ENCODE measurements at places on chromosomes 4 and X. TPM values are rescaled to one million over a fixed set of nuclear protein-coding genes. Genes with fewer than 3 reads are reported as not detected.

DNA sequence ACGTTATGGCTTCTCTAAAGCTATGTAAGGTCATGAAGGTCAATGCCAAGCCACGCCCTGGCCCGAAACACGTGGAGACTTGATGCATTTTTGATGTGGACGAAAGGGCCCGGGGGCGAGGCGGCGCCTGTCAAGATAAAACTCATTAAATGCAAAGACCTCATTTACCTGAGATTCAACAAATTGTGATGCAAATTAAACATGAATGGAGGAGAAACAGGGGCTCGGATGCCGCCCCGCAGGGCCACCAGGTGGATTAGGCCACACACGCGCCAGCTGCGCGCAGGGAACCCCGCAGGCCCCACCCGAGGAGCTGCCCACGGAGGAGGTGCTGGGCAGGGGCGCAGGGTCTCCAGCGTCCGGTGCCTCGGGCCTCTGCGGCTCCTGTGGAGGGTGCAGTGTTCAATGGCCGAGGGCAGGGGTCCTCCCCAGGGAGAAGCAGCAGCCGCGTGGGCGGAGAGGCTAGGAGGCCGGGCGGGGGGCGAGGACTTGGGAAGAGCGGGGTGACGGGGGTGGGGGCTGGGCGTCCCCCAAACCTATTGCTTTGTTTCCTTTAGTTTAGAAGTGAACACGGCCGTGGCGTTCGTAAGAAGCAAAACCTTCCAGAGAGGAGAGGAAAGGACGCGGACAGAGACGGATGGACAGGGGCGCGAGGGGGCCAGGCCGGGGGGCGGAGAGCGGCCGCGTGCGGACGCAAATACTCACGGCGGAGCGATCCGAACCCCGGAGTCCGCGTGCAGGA, 40.4 kb downstream of the CPLX1 start:
- no peak overlapping the region for H3K4me3 ChIP-seq
- H3K27ac ChIP-seq = no peak overlapping the region
- DNase-seq = peak; percentile 17
- H3K27me3 ChIP-seq = peaks cover 4% of the 10 kb centered on the region
- H3K4me1 ChIP-seq = peaks cover under 1% of the 10 kb centered on the region

- no peaks in the 10 kb centered on the region for H3K27me3 ChIP-seq
- peak within 1 kb of the TSS; percentile 54 for H3K4me3 ChIP-seq
- H3K4me1 ChIP-seq = no peaks in the 10 kb centered on the region
- no peak for DNase-seq
- peak within 1 kb of the TSS; percentile 77 for H3K27ac ChIP-seq
Observed at GRCh38 chrX:30653415-30654131, at the start of gene GK. TSS of gene GK (plus strand) at chrX:30653423. CDS start at chrX:30653538, 115 bp downstream.

DNA sequence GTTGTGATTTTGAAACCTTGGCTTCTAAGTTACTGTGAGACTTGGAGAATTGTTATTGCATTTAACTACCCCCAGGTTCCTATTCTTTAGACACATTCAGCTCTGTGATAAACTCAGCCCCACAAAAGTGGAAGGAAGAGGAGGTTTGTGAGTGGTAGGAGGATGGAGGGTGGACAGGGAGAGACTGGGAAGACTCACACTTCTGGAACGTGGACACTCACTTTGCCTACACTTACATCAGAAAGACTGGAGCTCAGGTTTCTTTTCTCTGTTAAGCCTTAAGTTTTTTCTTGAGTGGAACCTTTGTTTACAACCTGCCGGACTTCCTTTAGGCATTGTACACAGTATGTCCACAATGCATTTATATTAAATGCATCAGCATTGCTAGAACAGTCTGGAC, 99.0 kb downstream of the AREG start:
- DNase-seq = no peak
- no peak overlapping the region for H3K27ac ChIP-seq
- H3K36me3 ChIP-seq = no peaks in the 10 kb centered on the region
- no peak overlapping the region for H3K4me3 ChIP-seq
- H3K4me1 ChIP-seq = peaks cover 6% of the 10 kb centered on the region
- H3K27me3 ChIP-seq = no peaks in the 10 kb centered on the region

- H3K27ac ChIP-seq = no peak overlapping the region
- H3K4me3 ChIP-seq = no peak overlapping the region
- no peaks in the 10 kb centered on the region for H3K27me3 ChIP-seq
- DNase-seq = no peak
Observed at GRCh38 chr4:83906561-83906960, 370.7 kb downstream of the GPAT3 start.

DNA sequence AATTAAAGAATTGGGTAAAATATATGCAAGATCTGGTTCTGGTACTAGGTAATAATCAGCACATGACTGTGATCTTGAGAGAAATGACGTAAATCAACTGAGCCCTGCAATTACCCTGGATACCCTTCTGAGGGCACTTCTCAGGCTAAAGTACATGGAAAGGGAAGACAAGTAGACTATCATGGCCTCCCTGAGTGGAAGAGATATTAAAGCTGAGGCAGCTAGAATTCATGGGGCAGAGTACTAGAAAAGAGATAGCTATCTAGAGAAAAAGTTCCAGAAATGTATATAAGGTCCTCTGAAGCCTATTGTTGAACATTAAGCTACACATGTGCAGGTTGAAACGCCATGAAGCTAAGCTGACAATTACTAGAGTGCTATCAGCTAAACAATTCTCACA, 249.6 kb downstream of the NKX6-1 start:
- no peaks in the 10 kb centered on the region for H3K4me1 ChIP-seq
- DNase-seq = no peak
- H3K27me3 ChIP-seq = no peaks in the 10 kb centered on the region
- H3K27ac ChIP-seq = no peak overlapping the region

- no peak for DNase-seq
- no peak overlapping the region for H3K4me3 ChIP-seq
- no peaks in the 10 kb centered on the region for H3K27me3 ChIP-seq
Observed at GRCh38 chrX:1528884-1529203, 8.1 kb downstream of the P2RY8 start.

DNA sequence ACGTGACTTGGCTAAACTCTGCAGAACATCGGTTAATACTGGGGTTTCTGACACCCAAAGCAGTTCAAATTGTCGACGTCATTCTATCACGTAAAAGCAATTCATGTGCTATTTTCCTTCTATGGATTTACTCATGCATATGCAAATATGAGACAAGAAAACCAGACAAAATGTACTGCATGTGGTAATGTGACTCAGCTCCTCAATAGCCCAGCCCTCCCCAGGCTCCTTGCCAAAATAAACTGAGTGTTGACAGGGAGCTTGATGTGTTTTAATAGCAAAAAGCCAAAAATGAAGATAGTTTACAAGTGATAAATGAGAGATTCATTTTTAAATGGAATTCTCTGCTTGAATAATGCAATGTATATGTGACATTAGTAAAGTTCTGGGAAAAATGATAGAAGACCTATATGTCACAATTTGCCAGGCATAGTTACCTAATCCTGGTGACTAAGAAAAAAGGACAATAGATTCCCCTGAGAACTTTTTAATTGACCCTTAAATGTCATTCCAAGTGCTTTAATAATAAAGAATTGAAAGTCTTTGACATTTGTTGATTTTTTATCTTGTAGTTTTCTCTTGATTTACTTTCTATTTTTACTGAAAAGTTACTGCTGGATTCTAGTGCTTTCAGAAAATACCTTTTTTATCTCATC, 1700.6 kb upstream of the TENM3 start:
- no peak overlapping the region for H3K27ac ChIP-seq
- no peak overlapping the region for H3K4me3 ChIP-seq
- H3K27me3 ChIP-seq = no peaks in the 10 kb centered on the region
- no peaks in the 10 kb centered on the region for H3K4me1 ChIP-seq

- H3K27ac ChIP-seq = no peak overlapping the region
- no peaks in the 10 kb centered on the region for H3K4me1 ChIP-seq
- H3K4me3 ChIP-seq = no peak overlapping the region
- DNase-seq = no peak
Observed at GRCh38 chr4:116665716-116666115, 419.7 kb downstream of the TRAM1L1 start.

DNA sequence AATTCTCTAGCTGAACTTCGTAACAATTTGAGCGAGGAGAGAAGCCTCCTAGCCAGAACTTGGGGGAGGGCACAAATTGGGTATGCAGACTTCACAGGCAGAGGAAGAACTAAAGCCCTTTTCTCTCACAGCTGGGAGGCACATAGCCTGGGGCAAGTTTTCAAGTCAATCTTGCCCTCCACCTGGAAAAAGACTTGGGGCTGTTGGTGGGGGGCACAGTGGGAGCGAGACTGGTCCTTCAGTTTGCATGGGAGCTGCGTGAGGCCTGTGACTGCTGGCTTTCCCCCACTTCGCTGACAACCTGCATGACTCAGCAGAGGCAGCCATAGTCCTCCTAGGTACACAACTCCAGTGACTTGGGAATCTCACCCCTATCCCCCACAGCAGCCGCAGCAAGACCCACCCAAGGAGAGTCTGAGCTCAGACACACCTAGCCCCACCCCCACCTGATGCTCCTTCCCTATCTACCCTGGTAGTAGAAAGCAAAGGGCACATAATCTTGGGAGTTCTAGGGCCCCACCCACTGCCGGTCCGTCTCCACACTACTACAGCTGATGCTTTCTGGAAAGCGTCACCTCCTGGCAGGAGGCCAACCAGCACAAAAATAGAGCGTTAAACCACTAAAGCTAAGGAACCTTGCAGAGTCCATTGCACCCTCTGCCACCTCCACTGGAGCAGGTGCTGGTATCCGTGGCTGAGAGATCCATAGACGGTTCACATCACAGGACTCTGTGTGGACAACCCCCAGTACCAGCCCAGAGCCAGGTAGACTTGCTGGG, 160.8 kb downstream of the CBLL2 start:
- DNase-seq = peak; percentile 30
- H3K36me3 ChIP-seq = no peaks in the 10 kb centered on the region
- H3K27ac ChIP-seq = no peak overlapping the region
- H3K4me1 ChIP-seq = no peaks in the 10 kb centered on the region
- H3K4me3 ChIP-seq = no peak overlapping the region
- no peaks in the 10 kb centered on the region for H3K27me3 ChIP-seq

IL1RAPL1 gene
- total RNA-seq = 0.20 TPM

HTN3 gene
- not detected for total RNA-seq

FGF5 gene
- not detected for total RNA-seq

PRR32 gene
- not detected for total RNA-seq
